Parietal lobe (tissue), 2 donors: ENCODE measurements at places on chromosomes 7 and 10. TPM values are rescaled to one million over a fixed set of nuclear protein-coding genes. Genes with fewer than 3 reads are reported as not detected.

The SMO gene
- total RNA-seq, result 15.0 TPM

The EEPD1 gene
- 17.2 TPM for total RNA-seq

The RAB18 gene
- 96.1 TPM for total RNA-seq

The GJD4 gene
- total RNA-seq, result not detected

The PRKG1 gene
- 27.2 TPM for total RNA-seq

The SMKR1 gene
- 1.9 TPM for total RNA-seq

The CYP3A4 gene
- not detected for total RNA-seq

The IDI2 gene
- not detected for total RNA-seq

The SFTPD gene
- 0.94 TPM for total RNA-seq

The GOLGA7B gene
- 16.6 TPM for total RNA-seq

The SUN3 gene
- total RNA-seq, result not detected

The ABCA13 gene
- under 0.01 TPM for total RNA-seq

The RBP3 gene
- not detected for total RNA-seq

The CDNF gene
- not detected for total RNA-seq

The CPXM2 gene
- total RNA-seq, result 0.31 TPM

The GHRHR gene
- not detected for total RNA-seq

The OR2A12 gene
- not detected for total RNA-seq

The A1CF gene
- not detected for total RNA-seq

The DOCK4 gene
- total RNA-seq, result 155 TPM

The FAS gene
- 1.9 TPM for total RNA-seq

The CHAT gene
- total RNA-seq, result 0.63 TPM

The ANKRD30A gene
- total RNA-seq, result not detected

The PTN gene
- 140 TPM for total RNA-seq

The KLLN gene
- 0.63 TPM for total RNA-seq

The VWA2 gene
- total RNA-seq, result 2.8 TPM

The CYP26C1 gene
- 0.63 TPM for total RNA-seq

The CASTOR2 gene
- 58.8 TPM for total RNA-seq

The POLR2J3 gene
- total RNA-seq, result 90.1 TPM

The CYP2C19 gene
- total RNA-seq, result not detected

The TFEC gene
- 0.63 TPM for total RNA-seq

The MRPL43 gene
- total RNA-seq, result 45.1 TPM

The GALNT17 gene
- total RNA-seq, result 17.2 TPM

The HOXA3 gene
- total RNA-seq, result not detected

The ABLIM1 gene
- 91.7 TPM for total RNA-seq

The TMEM130 gene
- 6.3 TPM for total RNA-seq

The GJC3 gene
- not detected for total RNA-seq

The ZNF467 gene
- total RNA-seq, result 1.3 TPM

The BTAF1 gene
- total RNA-seq, result 114 TPM

The NOLC1 gene
- 32.6 TPM for total RNA-seq

The SEMA4G gene
- total RNA-seq, result 15.0 TPM

The AKR1C8 gene
- total RNA-seq, result not detected

The TACR2 gene
- total RNA-seq, result 1.3 TPM

The ABCF2 gene
- total RNA-seq, result 27.9 TPM

The EBLN1 gene
- not detected for total RNA-seq

The ENTPD1 gene
- 8.8 TPM for total RNA-seq

The ADARB2 gene
- total RNA-seq, result 8.8 TPM

The BEND7 gene
- 14.4 TPM for total RNA-seq

The PRF1 gene
- not detected for total RNA-seq

The NSUN6 gene
- 61.0 TPM for total RNA-seq
